ENCODE measurements at places on chromosomes 3 and 15. TPM values are rescaled to one million over a fixed set of nuclear protein-coding genes. Genes with fewer than 3 reads are reported as not detected.

Gene HGD
- total RNA-seq, result not detected

Gene ZNF660
- total RNA-seq, result 1.3 TPM

Gene PTPRG
- 35.7 TPM for total RNA-seq

Gene CX3CR1
- 1.1 TPM for total RNA-seq

Gene P2RY14
- 3.2 TPM for total RNA-seq

DNA sequence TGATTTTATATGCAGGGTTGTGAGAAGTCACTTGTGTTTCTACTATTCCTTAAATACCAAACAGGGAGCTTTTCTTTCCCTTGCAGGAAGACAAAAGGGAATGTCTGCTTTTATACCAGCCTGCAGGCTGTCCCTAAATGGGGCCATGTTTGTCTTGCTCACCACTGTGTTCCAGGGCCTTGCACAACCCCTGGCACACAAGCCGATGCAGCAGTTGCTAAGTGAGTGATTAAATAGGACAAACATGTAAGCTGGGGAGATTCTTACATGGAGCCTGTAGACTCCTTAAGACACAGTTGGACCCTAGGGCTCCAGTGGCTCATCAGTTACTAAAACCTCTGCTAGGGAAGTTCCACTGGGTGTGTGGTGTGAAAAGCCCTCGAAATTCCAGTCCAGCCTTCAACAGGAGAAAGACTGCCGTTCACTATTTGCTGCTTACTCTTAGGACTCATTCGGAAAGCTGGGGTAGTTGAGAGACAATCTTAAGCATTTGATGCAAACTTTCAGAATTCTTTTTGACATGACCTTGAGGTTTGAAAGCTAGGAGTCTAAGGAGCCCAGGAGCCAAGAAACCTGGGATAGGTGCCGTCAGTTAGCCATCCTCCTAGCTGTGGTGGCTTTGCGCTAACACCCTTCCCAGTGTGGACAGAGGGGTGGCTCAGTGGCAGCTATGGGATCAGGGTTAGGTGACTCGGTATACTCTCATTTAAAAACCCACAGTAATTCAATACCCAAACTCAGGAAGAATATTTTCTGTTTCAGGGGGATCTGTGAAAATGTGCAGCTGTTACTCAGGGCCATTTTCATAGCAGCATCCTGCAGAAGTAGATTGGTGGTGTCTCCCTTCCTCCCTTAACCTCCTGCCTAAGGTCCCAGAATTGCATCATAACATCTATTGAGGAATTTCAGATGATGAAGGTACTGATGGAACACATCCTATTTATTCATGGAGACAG is 39.1 kb downstream of the SYNM start:
- no peak for DNase-seq

Gene CCR3
- not detected for total RNA-seq
